ENCODE measurements at places on chromosomes 7 and 10.

DNA sequence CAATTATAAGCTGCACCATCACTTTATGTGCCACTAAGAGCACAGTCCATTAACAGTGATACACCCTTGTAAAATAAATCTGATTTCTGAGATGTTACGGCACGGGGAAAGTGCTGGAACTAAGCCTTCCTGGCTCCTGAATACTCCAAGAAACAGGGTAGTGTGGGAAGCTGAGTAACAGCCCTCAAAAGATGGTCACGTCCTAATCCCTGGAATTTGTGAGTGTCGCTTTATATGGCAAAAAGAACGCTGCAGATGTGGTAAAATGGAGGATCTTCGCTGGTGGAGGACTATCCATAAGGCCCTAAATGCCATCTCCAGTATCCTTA is 13.5 kb downstream of the ESYT2 start:
- no peak for DNase-seq

DNA sequence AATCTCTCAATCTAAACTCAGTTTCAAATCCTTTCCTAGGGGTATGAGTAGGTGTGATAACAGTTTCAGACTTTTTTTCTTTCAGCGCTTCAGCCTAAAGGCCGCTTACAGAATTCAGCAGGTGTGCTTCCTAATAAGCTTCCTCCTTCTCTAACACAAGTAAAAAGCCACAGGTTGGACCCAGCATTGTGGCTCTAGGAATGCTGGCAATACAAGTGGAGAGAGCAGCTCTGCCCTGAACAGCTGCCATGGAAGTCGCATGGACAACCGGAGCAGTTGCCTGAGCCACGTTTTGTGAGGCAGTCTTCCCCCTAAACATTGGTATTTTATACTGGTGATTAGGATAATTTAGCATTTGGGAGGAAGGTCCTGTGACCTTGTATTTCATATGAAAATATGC is 83.5 kb downstream of the ST7 start:
- no peak for DNase-seq

DNA sequence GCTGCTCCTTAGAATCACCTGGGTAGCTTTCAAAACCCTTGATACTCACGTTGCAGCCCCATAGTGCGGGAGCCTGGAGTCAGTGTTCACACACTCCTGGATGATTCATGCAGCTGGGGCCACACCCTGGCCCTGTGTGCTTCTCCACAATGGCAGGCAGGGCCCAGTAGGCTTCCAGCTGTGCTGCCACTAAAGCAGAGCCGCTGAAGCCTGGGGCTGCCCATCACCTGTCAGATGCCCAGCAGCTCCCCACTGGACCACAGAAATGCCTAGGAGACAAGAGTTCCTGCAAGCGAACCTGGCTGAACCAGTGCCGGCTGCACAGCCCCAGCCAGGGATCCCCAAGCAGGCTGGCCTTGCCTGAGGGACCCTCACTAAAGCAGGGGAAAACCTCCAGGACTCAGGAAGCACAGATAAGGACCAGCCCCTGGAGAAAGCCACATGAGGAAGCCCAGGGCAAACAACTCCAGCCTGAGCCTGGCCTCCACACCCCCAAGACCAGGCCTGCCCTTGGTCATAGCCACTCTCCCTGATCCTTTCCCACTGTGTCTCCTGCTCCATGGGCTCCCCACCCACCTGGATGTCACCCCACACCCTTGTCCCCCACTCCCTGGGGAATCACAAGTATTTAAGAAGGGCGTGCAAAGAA is 111.9 kb downstream of the GRID1 start:
- no peak for DNase-seq

- DNase-seq = no peak
Observed at GRCh38 chr7:54969208-54969967, 49.4 kb upstream of the EGFR start.

- no peak for DNase-seq
Observed at GRCh38 chr10:129847741-129848483, 116.2 kb downstream of the EBF3 start.

- no peak for DNase-seq
Observed at GRCh38 chr7:33903791-33904680, 1.3 kb upstream of the BMPER start.

DNA sequence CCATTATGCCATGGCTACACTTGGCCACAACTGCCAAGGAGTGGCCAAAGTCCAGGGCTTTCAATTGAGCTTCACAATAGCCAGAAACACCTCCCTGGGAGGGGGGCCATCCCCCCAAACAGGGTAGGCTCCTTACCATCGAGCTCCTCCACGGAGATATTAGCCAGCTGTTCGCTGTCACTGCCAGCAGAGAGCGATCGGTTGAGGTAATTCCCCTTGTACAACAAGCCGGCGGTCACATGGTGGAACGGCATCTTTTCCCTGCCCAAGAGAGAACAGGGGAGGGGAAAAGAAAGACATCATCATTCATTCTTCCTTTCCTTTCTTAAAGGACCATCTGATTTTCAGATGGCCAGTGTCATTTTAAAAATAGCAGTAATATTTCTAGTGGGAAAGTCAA is 133.6 kb downstream of the CALN1 start:
- DNase-seq = no peak

All from OCI-M1 (cell line).